Femur (tissue), 1 donor: ENCODE measurements at places on chromosomes 12 and 14.

GRCh38 chr14:49250109-49250508 is 336.1 kb downstream of the RPS29 start:
- no peak for DNase-seq

GRCh38 chr12:57755194-57755453 is 221 bp downstream of the MARCHF9 start:
- no peak for DNase-seq

DNA sequence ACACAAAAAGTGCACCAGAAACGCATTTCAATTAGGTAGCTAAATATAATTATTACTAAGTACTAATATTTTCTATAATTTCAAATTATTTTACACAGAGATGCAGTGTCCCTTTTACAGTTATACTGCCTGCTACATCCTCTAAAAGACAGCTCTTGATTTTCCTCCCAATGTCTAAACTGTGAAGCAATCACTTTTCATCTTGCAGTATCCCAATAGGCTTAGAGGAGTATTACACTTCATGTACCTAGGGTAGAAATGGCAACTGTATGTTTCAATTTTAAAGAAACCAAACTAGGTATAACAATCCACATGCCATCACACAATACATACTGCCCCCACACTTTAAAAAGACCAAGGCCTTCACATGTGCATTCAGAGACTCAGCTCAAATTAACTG is 7.3 kb downstream of the RSRC2 start:
- DNase-seq = no peak

DNA sequence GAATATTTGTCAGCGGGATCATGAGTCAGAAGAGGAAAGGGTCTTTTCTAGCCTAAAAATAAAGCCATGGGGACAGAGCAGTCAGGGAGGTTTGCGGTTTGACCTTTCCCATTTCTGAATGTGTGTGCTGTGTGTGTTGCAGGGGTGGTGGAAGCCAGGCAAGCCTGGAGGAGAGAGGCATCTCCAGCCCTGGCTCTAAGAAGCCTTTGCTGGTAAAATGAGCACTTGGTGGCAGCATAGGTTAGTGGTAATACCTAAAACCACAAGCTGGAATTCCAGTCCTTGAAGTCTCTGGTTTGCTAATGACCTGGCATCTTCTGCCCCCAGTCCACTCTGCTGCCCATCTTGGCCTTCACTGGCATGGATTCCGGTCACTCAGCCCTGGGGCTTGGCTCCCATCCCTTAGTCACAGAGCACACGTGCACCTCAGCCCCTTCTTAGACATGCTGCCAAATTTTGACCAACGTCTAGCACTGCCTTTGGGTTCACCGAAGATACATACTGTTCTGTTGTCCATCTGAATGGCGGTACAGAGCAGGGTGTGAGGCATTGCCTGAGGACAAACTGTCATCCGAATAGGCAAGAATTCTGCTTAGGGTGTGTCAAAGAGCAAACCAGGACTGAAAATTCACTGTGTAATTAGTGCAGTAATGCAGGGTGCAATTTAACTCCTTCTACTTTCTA is 52.7 kb downstream of the KCNA5 start:
- DNase-seq = no peak

DNA sequence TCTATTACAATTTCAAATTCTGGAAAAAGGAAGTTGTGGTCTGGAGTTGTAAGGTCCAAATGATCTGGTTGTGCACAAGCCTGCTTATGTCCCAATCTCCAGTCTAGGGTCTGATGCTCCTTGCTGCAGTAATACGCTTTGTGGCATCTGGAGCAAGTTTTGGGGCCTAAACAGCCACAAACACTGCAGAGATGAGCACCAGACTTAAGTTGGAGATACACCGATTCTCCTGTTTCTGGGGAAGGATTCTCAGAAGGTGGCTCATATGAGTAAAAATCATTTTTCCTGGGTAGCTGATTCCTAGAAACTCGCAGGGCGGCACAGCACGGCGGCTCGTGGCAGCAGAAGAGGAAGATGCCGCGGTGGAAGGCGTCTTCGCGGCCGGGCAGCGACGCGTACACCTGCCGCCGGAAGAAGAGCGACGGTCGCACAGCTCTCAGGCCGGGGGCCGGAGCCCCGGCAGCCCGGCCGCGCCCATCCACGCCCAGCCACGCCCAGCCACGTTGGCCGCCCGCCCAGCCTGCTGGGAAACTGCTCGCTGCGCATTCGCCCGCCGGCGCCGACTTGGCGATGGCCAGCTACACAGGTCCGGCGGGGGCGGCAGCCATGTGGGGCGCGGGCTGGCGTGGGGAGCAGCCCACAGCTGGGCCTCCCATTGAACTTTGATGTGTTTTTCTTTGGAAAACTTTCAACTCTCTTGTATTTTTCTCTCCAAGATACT is 129.0 kb downstream of the ASCL4 start:
- peak; percentile 27 for DNase-seq

- peak; percentile 82 for DNase-seq
Observed at GRCh38 chr12:570435-570920, 92.8 kb downstream of the NINJ2 start.

- DNase-seq = no peak
Observed at GRCh38 chr14:48378541-48378940, 703.1 kb upstream of the MDGA2 start.

DNA sequence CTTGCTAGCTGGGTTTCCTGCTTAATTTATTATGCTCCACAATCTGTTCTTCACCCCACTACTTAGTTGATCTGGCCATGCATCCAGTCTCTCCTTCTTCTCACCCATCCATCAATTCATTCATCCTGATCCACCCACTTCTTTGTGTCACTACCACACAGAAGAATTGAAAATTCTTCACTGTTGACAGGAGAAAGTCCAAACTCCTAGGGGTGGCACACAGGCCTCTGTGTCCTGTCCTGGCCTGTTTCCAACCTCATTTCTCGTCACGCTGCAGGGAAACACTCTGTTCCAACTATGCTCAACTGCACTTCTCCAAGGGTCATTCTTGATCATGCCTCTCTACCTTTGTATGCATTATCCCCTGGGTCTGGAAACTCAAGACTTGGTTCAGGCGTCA is 10.6 kb upstream of the KRT83 start:
- no peak for DNase-seq
